ENCODE measurements at places on chromosomes 6 and 20. TPM values are rescaled to one million over a fixed set of nuclear protein-coding genes. Genes with fewer than 3 reads are reported as not detected.

VGLL2 gene
- total RNA-seq = not detected

NAPB gene
- 7.9 TPM for total RNA-seq

CALHM4 gene
- not detected for total RNA-seq

PACSIN1 gene
- not detected for total RNA-seq

ZNF76 gene
- 20.9 TPM for total RNA-seq

C20orf144 gene
- 0.14 TPM for total RNA-seq

CGA gene
- not detected for total RNA-seq

GMPR gene
- total RNA-seq = 37.9 TPM

TPBG gene
- 276 TPM for total RNA-seq

C6orf118 gene
- not detected for total RNA-seq

TSPYL1 gene
- 54.1 TPM for total RNA-seq

MYLK4 gene
- total RNA-seq = 0.43 TPM

PHIP gene
- total RNA-seq = 13.6 TPM

MYMX gene
- not detected for total RNA-seq

BCAS1 gene
- total RNA-seq = not detected

CLDN20 gene
- not detected for total RNA-seq

OPN5 gene
- not detected for total RNA-seq

DEF6 gene
- total RNA-seq = 0.22 TPM

PBOV1 gene
- total RNA-seq = not detected

RNASET2 gene
- total RNA-seq = 28.9 TPM

EPHA7 gene
- 1.9 TPM for total RNA-seq

SPTLC3 gene
- 2.4 TPM for total RNA-seq

DEFB124 gene
- total RNA-seq = not detected

EYS gene
- total RNA-seq = under 0.01 TPM

ATG5 gene
- total RNA-seq = 50.4 TPM

PPP1R16B gene
- total RNA-seq = not detected

PPP1R3G gene
- total RNA-seq = 1.0 TPM

Measured in placental pericyte (primary cell).